Natural killer cell (primary cell): ENCODE measurements at places on chromosomes 13 and 19. TPM values are rescaled to one million over a fixed set of nuclear protein-coding genes. Genes with fewer than 3 reads are reported as not detected.

The KLHL1 gene
- total RNA-seq: not detected

The PSG11 gene
- total RNA-seq: not detected

The APC2 gene
- 0.58 TPM for total RNA-seq

The SHISA2 gene
- 0.11 TPM for total RNA-seq

The SUGT1 gene
- total RNA-seq: 29.7 TPM

The OLFM4 gene
- total RNA-seq: not detected

The VSIG10L gene
- total RNA-seq: 0.52 TPM

The TSPAN16 gene
- total RNA-seq: not detected

The FZR1 gene
- total RNA-seq: 98.3 TPM

The CYP4F3 gene
- total RNA-seq: 0.07 TPM

The KLK2 gene
- total RNA-seq: not detected

The SLITRK5 gene
- total RNA-seq: 0.07 TPM

The LONP1 gene
- total RNA-seq: 61.8 TPM

The PCDH17 gene
- not detected for total RNA-seq

The CPT1C gene
- total RNA-seq: 0.34 TPM
